ENCODE measurements at places on chromosomes 6 and 20.

DNA sequence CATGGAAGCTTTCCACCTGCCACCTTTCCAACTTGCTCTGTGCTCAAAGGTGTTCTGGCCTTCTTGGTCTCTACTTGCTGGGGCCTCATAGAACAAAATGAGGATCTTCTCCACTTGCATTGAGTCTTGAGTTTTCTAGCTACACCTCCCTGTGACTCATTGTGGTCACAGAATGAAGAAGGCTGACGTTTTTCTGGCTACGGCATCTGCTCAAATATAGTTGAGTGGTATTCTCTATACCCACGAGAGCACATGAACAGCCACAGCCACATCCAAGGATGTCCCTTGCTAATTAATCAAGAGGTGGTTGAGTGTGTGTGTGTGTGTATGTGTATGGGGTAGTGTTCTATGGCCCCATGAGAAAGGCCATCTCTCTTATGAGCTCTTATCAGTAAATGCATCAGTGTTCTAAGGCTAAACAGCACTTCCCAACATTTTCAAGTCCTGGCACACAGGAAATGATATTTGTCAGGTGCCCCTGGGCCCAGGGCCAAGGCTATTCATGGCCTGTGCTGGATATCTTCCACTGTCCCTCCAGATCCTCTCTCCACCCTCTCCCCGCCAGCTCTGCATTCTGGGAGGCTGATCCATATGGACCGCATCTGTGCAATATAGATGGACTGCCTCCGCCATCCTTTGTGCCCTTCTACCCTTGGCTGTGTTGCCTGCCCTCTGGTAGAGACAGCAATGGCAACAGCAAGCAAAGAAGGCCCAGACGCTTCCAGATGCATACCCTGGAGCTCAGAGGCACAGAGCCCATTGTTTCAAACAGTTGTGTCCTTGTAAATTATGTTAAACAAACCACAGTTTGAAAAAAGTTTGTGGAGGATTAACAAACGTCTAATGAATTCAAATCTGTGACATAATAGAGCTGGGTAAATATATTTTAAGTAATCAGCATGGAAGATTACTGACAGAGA lies 150.2 kb downstream of the LRFN2 start:
- DNase-seq, result no peak

- DNase-seq, result no peak
Measured at GRCh38 chr6:150126641-150127291, 16.1 kb upstream of the PPP1R14C start.

GRCh38 chr20:47201074-47201730 lies 155.3 kb downstream of the ZMYND8 start:
- no peak for DNase-seq

DNA sequence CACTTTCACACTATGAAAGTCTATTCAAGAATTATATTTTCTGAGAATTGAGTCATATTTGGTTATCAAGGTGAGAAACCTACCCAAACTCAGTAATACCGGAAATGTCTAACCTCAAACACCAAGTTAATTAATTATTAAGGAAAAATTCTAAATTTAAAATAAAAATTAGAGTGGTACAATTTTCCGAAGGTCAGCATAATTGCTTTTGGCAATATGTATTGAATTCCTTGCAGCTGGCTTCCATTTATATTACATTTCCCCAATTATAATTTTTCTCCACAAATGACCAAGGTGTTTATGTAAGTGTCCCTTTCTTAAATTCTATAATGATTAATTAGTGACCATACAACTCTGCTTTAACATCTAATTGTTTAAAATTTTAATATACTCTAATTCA lies 316.0 kb upstream of the IRAK1BP1 start:
- no peak for DNase-seq

- no peak for DNase-seq
Measured at GRCh38 chr6:112258642-112259336, 4.4 kb upstream of the LAMA4 start.

- no peak for DNase-seq
Measured at GRCh38 chr6:36499918-36500317, 47.4 kb downstream of the STK38 start.

DNA sequence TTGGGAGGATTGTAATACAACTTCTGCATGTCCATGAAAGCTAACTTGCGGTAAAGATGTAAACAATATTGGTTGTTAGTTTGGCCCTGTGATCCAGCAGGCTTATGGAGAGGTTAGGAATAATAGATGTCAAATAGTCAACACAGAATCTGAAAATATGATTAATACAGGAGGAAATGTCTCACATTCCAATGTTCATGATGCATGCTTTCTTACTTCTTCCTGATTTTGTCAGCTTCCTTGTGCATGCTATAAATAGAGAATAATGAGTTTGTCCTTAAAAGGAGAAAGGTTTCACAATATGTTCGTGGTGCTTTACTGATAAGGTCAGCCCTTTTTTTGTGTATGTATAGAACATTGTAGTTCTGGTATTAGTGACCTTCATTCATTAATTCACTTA lies 136.7 kb downstream of the MMUT start:
- no peak for DNase-seq

- no peak for DNase-seq
Measured at GRCh38 chr20:38863024-38863851, 57.7 kb downstream of the PPP1R16B start.

DNA sequence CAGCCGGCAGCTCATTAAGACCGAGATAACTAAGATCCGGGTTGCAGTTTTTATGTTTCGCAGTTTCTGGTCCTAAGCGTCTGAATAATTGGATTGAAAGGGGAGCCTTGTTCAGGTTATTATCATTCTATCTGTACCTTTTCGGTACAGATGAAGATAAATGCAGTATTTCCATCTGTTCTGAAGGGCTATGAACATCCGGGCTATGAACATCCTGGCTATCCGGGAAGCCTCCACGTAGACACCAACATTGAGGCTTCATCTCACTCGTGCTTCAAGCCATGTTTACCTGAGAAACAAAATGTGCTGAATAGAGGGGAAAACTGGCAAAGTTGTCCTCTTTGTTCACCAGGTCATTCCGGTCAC lies 399 bp upstream of the REPS1 start:
- DNase-seq, result no peak

DNA sequence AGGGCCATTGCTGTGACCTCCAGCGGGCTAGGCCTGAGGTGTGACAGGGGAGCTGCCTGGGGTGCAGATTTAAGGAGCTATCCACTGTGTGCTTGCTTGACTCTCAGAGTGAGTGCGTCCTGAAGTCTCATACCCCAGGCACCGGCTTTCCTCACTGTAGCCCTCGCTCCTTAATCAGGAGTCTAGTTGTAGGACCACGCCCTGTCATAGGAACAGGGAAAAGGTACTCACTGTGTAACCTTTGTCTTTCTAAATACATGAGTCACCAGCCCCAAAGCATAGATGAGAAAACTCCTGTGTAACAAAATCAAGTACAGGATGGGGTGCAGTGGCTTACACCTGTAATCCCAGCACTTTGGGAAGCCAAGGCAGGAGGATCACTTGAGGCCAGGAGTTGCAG lies 141.7 kb downstream of the TMEM242 start:
- no peak for DNase-seq

- DNase-seq, result no peak
Measured at GRCh38 chr6:128410584-128410983, 109.8 kb downstream of the PTPRK start.

GRCh38 chr6:132483779-132484679 lies 28.9 kb downstream of the STX7 start:
- DNase-seq, result peak; percentile 4

GRCh38 chr6:111592726-111593511 lies 12.8 kb downstream of the TRAF3IP2 start:
- DNase-seq, result no peak

- DNase-seq, result no peak
Measured at GRCh38 chr6:154234019-154234772, 122.4 kb downstream of the IPCEF1 start.

- no peak for DNase-seq
Measured at GRCh38 chr6:66210964-66211363, 503.9 kb upstream of the EYS start.

DNA sequence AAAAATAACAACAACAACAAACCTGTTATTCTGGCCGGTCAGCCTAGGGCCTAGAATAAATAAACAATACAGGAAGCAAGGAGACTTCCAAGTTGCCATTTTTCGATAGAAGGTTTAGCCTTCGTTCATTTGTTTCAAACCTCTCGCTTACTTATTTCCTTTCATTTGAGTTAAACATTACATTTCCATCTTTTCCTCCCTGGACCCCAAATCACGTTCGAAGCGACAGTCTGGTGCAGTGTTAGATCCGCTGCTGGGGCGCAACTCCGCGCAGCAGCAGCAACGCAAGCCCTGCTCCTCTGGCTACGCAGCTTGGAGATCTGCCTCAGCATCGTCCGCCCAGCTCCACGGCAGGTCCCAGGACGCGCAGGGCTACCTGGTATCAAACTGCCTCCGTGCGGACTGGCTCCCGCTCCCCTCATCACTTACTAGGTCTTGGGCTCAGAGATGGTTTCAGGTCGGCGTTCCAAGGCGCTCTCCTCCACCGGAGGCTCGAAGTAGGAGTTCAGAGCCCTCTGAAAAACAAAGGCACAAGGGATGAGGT lies 530 bp downstream of the TDP2 start:
- peak; percentile 10 for DNase-seq

DNA sequence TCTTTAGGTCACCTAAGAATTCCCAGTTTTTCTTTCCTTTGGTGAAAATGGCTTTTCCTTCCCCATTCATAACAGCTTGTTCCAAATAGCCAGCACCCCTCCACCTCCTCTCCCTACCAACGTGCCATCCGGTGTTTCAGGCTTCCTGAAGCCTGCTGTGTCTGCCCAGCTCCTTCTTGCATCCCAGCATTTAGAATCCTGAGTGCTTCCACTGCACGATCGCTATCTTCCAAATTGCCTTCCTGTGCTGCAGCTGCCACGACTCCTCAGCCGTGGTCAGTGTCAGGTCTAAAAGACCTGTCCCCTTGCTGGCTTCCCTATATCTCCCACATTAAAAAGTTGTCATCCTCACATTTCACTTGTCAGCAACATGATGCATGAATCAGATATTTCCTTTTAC lies 550.3 kb upstream of the JARID2 start:
- no peak for DNase-seq

- DNase-seq, result no peak
Measured at GRCh38 chr6:128979071-128979470, 96.1 kb downstream of the LAMA2 start.

GRCh38 chr6:39543950-39544349 lies 181.3 kb downstream of the KIF6 start:
- DNase-seq, result no peak

GRCh38 chr20:3406481-3407039 lies 909 bp downstream of the DNAAF9 start:
- no peak for DNase-seq

DNA sequence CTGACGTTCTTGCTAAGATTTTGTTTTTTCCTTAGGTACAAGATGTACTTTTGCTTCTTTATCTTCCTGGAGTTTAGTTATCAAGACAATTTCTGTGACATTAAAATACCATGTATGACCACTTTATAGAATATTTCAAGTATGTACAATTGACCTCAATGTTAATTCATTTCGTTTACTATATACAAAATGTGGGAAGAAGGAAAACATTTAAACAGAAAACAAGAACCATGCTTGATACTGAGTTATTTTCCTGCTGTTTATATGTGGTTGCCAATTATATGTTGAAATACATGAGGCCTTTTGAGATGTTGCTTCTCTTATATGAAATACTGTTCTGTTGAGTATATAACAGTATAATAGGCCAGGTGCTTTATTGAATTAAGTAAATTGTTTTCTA lies 184.3 kb downstream of the JARID2 start:
- no peak for DNase-seq

DNA sequence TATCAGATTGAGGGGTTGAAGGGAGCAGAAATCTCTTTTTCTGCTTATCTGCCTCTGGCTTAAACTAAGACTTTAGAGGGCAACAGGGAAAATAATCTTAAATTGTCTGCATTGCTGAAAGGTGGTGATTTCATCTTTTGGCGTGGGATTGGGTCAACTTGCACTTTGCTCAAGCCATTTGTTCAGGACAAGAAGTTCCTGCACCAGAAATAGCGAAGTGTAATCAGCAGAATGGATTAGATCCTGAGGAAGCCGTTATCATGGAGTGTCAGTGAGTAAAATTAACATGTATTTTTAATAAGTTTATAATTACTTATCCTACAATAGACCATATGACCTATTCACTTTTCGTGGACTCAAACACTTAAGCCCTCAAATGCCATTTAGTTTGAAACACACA lies 249.3 kb downstream of the CD83 start:
- DNase-seq, result no peak

- no peak for DNase-seq
Measured at GRCh38 chr6:36266913-36267644, 2.8 kb upstream of the PNPLA1 start.
